ENCODE measurements at places on chromosomes 7 and 10. TPM values are rescaled to one million over a fixed set of nuclear protein-coding genes. Genes with fewer than 3 reads are reported as not detected.

DNA sequence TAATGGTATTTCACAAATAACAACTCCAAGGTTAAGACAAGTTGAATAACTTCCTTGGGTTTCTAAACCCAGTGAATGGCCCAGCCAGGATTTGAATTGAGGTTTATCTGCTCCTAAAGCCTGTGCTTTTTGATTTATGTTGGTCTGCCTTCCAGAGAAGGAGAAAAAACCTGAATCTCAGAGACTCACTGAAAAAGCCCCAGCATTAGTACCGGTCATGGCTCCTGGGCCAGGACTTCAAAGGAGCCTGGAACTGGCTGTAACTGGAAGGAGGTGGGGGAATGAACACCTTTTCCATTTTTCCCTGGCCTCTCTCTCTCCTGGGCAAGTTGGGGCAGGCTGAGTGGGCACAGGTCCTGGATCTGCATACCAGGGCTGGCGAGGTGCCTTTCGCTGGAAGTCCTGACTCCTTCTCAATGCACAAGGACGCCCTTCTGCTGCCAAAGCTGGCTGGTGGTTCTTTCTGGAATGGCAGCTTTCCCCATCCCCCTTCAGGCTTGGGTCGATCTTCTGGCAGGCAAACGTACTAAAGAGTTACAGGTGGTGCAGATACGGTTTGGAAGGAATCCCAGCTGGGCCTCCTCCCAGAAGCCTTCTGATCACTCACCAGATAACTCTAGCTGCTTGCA is 268.2 kb downstream of the PTEN start:
- no peak for DNase-seq

The HTR5A gene
- total RNA-seq, result not detected

- DNase-seq, result no peak
Observed at GRCh38 chr10:32959006-32959920, 1.2 kb upstream of the ITGB1 start.

- DNase-seq, result no peak
Observed at GRCh38 chr10:48996329-48996728, 56.7 kb upstream of the LRRC18 start.

DNA sequence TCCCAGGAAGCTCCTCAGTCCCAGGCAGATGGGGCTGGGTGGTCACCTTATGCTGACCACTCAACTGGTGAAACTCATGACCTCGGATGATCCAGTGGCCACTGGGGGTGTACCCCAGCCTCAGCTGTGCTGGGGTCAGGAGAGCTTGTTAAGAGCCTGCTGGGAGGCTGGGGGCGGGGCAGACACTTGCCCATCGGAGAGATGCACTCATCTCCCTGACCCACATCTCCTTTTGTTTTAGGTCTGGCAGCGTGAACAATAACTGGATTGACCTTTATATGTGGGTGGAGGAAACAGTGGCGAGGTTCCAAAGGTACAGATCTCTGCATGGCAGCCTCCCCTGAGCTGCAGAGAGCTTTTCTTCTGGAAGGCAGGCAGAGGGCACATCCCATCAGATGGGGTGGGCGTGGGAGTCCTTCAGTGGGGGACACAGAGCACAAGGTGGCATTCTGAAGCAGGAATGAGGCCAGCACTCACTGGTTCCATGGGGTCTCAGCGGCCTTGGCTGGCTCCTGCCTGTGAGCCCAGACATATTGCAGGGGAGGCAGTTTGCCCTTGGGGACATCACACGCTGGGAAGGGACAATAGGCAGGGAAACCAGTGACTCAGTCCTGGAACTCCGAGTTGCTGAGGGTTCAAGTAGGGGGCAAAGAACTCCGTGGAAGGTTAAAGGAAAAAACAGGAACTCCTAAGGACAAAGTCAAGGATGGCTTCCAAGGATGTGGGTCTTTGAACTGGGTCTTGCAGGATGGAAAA is 5.2 kb downstream of the ANTXRL start:
- DNase-seq, result no peak

DNA sequence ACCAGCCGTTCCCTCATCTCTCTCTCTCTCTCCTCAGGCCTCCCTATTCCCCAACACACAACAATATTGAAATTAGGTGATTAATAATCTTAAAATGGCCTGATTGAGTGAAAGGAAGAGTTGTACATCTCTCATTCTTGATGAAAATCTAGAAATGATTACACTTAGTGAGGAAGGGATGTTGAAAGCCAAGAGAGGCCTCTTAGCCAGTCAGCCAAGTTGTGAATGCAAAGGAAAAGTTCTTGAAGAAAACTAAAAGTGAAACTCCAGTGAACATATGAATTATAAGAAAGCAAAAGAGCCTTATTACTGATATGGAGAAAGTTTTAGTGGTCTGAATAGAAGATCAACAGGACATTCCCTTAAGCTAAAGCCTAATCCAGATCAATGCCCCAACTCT is 695.1 kb downstream of the GRID1 start:
- no peak for DNase-seq

The RNF148 gene
- 0.51 TPM for total RNA-seq

The FRAT1 gene
- total RNA-seq, result 3.9 TPM

DNA sequence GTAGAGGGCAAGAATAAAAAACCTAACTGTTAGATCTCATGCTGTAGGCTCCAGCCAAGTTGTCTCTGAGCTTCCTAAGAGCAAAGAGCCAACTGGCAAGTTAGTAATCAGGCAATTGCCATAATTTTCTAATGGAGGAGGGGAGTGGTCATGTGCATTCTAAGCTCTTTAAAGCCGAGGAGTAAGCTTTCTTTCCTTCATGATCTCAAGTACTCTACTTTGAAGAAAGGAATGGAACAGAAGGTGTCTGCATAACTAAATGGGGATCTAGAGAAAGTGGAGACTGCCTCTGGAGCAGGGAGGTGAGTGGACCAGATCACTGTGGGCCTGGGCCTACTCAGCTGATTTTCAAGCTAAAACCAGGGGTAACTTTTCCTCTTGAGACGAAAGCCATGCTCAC is 37.7 kb upstream of the TOMM7 start:
- no peak for DNase-seq

The RHOBTB1 gene
- total RNA-seq, result 31.3 TPM

DNA sequence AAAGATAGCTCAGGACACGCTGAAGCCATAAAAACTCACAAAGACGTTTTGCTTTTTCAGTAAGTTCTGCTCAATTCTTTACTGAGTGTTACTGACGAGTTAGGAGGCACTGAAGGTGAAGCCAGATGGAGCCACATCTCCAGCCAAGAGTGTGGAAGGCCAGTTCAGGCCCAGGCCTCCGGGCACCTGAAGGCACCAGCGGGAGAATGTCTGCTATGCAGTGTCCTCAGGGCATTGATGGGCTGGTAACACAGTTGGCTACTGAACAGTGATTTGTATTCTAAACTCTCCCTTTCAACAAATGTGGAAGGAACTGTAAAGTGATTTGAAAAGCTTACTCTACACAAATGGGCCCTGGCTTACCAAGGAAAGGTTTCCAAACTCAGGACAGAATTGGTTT is 64.8 kb upstream of the SVIL start:
- no peak for DNase-seq

GRCh38 chr10:122939856-122940543 is 14.0 kb downstream of the C10orf88 start:
- peak; percentile 48 for DNase-seq

The STOX1 gene
- total RNA-seq, result 0.13 TPM

DNA sequence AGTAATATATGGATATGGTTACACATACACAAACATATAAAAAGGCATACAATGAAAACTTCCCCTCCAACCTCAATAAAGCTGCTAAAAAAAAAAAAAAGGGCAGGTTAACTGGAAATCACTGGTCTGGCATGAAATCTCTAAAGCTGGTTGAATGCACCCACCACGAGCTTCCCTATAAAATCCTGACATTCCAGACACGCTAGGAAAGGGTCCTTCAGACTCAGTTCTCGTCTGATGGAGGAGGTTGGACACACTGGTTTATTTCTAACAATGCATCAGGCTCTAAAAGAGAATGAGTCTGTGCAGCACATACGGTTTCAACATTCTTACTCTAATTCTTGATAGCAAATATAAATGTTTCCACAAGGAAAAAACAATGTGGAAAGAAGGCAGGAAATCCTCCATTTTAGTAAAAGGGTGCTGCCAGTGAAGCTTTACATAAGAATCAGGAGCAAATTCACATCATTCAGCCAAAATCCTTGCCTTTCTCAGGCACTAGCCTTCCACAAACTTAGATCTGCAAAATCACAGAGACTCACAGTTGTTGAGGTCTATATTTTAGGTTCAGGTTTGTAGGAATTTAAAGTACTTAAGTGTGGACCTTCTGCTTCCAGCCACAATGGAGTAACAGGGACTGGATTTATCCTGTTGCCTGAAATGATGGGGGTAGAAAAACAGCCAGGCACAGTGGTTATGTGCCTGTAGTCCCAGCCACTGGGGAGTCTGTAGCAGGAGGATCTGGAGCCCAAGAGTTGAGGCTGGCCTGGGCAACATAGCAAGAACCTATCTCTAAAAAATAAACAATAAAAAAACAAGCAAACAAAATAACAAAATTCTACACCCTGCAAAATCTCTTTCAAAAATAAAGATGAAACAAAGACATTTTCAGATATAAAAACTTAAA is 73.5 kb downstream of the CYTH3 start:
- no peak for DNase-seq

The ZNF425 gene
- total RNA-seq, result 2.5 TPM

- DNase-seq, result no peak
Observed at GRCh38 chr7:77467408-77467807, 51.3 kb upstream of the GSAP start.

- DNase-seq, result no peak
Observed at GRCh38 chr7:151503902-151504714, 15.6 kb downstream of the RHEB start.

DNA sequence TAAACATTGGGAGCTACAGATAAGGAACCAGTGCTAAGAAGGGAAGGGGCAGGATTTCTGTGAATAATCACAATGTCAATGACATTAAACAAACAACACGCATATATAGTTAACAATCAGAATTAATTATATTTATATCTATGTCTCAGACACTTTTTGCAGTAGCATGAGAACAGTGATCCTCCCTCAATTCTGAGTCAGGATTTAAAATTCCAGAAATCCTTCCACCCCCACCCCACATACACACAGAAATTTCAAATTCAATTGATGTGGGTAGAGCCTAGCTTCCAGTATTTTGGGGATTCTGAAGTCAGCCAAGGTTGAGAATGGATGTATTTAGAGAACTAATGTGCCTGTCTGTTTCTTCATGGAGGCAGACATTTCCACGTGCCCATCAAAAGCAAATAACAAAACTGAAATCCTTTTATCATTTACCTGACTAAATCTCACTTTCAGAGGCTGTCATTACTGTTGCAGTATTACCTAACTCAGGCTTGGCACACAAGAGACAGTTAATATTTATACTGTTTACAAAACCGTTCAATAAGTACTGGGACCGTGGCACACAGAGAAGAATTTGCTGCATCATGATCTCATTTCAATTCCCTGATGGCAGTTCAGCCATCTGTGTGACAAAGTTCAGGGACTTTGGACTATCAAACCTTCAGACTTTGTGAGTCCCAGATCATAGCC is 116.6 kb upstream of the PALS2 start:
- DNase-seq, result no peak

The EVX1 gene
- total RNA-seq, result not detected

The OPALIN gene
- not detected for total RNA-seq

The NPS gene
- not detected for total RNA-seq

The HOXA11 gene
- total RNA-seq, result 0.13 TPM

DNA sequence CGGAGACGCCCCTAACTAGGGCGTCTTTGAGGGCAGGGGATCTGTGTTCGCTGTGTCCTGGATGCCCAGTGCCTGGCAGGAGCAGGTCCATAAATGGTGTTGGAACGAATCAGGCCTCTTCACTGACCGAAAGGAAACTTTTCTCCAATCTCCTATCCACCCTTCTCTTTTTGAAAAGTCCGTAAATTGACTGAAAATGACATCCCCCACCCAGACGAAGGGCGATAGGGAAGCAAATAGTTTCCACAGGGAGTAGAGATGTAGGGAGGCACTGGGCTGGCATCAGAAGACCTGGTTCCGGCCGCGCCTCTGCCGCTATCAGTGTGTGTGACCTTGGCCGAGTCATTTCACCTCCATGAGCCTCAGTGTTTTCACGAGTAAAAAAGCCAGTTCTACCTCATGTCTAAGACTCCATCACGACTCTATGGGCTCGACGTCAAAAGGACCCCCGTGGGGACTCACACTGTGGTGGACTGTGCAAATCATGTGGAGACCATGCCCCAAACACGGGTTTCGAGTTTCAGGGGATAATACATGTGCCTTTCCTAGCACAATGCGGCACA is 497 bp upstream of the RAB11FIP2 start:
- DNase-seq, result no peak

DNA sequence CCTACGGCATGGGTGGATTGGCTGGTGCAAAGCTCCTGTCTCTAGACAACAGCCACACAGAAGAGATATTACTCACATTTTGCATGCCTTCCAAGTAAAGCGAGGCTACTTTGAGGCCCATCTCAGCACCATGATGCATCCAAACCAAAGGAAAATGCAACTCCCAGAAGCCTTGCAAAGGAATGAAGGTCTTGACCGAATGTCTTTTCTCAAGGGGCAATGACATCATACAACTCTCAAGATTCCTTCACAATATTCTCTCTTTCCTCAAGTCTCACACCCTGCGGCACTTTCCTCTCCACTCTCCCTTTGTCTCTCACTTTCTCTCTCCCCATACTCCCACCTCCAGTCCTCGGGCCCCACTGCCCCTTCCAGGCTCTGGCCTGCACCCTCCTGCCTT is 44.8 kb upstream of the CPXM2 start:
- DNase-seq, result no peak

GRCh38 chr7:93228302-93228701 is 2.0 kb upstream of the HEPACAM2 start:
- DNase-seq, result peak; percentile 59

DNA sequence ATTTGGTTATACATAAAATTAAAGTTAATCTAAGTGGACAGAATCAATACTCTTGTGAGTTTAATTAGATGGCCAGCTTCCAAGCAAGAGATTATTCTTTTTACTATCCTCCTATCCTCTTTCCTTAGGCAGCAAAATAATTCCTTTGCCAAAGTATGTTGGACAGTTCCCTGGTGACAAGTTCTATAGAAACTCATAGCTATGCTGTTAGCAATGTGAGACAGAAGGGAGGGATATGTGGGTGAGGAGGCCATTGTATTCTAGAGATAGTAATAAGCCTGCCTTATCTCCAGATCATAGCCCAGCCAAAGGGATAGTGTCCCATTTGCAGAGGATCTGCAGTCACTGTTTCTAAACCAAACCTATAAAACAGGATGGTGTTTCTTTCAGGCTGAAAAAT is 181.6 kb upstream of the HDAC9 start:
- DNase-seq, result no peak

The LMBR1 gene
- 159 TPM for total RNA-seq

- DNase-seq, result no peak
Observed at GRCh38 chr7:120981888-120982615, 6.5 kb upstream of the CPED1 start.

The MTURN gene
- total RNA-seq, result 15.0 TPM

GRCh38 chr7:142614116-142614515 is 135.2 kb upstream of the PRSS1 start:
- no peak for DNase-seq

GRCh38 chr7:52017802-52018679 is 701.4 kb upstream of the COBL start:
- DNase-seq, result peak; percentile 11

The ACTL6B gene
- total RNA-seq, result not detected

The PPA1 gene
- total RNA-seq, result 147 TPM

Data from dermis microvascular lymphatic vessel endothelial cell (primary cell).